ENCODE measurements at places on chromosomes 11 and 22. TPM values are rescaled to one million over a fixed set of nuclear protein-coding genes. Genes with fewer than 3 reads are reported as not detected.

The SERHL2 gene
- 3.3 TPM for total RNA-seq

The CHRM4 gene
- total RNA-seq = under 0.01 TPM

The CRYBB3 gene
- total RNA-seq = not detected

The NTM gene
- total RNA-seq = 9.2 TPM

Data from fibroblast of lung (primary cell).